ENCODE measurements at places on chromosomes 11 and 22.
A peak's percentile ranks its signal among the peaks of the same experiment; 100 is the strongest.

DNA sequence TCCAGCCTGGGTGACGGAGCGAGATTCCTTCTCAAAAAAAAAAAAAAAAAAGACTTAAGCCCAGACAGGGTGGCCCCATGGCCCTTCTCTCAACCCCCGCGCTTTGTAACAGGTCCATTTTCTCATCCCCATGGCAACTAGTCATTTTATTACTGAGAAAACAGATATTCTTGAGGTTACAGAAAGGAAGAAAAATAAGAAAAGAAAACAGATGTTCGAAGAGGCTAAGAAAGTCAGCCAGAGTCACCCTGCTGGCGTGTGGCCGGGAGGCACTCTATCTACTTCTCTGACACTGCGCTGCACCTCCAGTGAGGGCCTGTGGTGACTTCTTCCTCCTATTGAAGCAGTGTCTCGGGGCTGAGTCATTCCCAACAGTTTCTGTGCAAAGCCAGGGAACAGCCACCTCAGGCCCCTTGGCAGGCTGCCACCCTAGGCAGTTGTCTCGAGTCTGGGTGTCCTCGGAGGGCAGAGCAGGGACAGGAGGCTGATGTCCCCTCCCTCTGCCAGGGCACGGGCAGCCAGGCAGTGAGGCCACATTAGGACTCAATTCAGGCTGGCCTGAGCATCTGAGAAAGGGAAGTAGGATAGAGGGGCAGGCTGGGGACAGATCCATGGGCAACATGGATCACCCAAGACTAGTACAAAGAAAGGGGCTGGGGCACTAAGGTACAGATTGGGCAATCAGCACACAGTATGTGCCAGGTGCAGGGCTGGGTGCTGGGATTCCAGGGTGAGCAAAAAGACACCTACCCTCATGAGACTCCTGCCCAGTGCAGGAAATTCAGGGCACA lies 16.4 kb upstream of the SYVN1 start:
- DNase-seq, result no peak

- DNase-seq, result no peak
These were observed 18.5 kb downstream of the PLA2G6 start for GRCh38 chr22:38162881-38163843.

DNA sequence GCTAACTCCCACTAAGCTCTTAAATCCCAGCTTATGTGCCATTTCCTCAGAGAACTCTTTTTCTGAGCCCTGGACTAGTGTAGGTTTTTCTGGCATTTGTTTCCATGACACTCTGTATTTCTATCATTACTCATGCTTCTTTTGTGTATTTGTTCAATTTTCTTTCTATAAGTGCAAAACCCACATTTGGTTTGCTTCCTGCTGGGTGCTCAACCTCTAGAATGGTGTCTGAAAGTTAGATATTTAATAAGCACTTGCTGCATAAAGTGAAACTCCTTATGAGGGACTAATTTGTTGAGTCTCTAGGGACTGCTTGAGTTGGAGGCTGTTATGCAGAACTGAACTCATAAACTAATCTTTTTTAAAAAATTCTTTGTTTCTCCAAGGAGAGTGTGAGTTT lies 68.6 kb downstream of the SYT9 start:
- DNase-seq, result no peak

- no peak for DNase-seq
These were observed 55.6 kb downstream of the MCM5 start for GRCh38 chr22:35455529-35455928.

DNA sequence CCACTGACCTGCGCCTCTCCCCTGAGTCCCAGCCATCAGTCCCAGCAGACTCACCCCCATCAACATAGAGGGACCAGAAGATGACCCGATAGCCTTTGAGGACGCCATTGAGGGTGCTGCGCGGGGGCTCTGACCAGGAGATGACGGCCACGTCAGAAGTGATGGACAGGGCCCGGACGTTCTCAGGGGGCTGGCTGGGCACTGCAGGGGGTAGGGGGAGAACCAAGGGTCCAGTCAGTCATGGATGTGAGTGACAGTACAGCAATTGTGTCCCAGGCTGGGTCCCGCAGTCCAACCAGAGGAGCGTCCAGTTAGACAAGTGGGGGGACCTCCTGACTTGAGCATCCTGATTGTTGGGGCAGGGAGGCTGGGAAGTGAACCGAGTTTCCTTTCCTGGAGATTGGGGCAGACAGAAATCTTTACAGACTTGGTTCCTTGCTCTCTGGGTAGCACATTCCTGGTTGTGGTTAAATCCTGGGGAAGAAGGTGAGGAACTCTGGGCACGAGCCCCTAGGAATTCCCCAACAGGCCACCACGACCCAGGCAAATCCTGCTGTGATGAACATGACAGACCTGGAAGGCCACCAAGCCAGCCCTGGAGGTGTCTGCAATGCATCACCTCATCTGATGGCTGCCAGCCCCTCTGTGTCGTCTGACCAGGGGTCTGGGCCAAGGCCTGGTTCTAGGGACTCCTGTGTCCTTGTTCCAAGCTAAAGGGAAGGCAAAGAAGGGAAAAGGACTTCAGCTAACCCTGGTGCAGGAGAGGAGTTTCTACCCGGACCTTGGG lies 133.9 kb downstream of the CEP164 start:
- DNase-seq, result no peak

DNA sequence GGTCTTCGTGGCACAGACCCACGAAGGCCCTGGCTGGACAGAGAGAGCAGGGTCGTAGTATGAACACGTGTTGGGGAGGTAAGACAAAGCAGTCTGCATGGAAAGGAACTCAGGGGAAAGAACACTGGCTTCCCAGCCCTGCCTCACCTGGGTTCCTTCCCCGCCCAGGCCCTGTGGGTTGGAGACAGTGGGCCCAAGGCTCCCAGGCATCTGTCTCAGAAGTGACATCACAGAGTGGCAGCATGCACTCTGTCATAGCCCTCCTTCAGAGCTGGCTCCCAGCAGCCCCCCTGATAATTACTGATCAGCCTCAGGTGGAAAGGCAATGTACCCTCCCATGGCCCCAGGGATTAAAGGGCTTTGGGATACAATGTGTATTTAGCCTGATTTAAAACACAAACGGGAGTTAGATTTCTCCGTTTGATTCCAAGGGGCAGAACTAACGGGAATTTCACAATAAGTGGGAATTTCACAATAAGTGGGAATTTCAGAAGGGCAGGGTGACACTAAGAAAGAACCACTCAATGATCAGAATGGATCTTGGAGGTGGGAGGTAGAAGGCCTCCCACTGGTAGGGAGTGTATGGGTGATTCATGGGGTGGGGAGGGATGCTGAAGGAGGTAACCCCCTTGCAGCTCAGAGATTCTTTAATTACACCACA lies 65.1 kb downstream of the SLC22A12 start:
- no peak for DNase-seq

DNA sequence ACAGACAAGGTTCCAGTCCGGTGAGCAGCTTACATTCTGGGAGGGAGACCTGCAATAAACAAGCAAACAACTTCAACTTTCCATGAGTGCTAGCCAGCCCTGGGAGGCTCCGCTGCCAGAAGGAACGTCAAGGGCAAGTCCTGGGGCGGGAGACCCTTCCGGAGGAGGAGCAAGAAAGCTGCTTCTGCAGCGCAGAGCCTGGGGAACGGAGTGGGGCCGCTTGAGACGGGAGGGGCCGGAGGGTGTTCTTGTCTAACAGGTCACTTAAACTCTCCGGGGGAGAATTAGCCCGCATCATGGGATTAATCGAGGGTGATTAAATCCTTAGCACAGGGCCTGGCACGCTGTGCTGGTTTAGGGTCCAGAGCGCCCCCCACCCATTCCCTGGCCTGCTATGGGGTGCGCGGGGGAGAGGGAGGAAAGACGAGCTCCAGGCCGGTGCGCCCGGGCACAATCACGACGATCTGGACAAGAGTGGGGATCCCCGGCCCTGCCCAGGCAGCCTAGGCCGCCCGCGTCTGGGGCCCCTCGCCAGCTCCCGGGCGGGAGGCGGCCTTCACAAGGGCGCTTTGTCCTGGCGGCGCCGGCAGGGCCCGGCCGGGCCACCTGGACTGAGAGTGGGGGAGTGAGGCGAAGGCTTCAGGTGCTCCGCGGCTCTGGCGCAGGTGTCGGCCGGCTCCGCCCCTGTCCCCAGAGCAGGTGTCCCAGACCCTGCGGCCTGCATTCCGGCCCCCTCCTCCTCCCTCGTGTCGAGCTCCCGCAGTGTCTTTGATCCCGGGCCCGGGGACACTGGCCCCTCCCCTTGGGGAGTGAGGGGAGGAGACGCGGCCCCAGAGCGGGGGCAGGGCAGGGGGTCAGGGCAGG lies 663 bp upstream of the LARGE2 start:
- peak; percentile 21 for DNase-seq

GRCh38 chr11:2186669-2187279 lies 15.2 kb upstream of the TH start:
- DNase-seq, result no peak

- no peak for DNase-seq
These were observed 20.3 kb upstream of the PARVA start for GRCh38 chr11:12356944-12357655.

- no peak for DNase-seq
These were observed 121.2 kb downstream of the SPATA19 start for GRCh38 chr11:133724116-133724515.

- no peak for DNase-seq
These were observed 65.5 kb downstream of the EMSY start for GRCh38 chr11:76510060-76511047.

DNA sequence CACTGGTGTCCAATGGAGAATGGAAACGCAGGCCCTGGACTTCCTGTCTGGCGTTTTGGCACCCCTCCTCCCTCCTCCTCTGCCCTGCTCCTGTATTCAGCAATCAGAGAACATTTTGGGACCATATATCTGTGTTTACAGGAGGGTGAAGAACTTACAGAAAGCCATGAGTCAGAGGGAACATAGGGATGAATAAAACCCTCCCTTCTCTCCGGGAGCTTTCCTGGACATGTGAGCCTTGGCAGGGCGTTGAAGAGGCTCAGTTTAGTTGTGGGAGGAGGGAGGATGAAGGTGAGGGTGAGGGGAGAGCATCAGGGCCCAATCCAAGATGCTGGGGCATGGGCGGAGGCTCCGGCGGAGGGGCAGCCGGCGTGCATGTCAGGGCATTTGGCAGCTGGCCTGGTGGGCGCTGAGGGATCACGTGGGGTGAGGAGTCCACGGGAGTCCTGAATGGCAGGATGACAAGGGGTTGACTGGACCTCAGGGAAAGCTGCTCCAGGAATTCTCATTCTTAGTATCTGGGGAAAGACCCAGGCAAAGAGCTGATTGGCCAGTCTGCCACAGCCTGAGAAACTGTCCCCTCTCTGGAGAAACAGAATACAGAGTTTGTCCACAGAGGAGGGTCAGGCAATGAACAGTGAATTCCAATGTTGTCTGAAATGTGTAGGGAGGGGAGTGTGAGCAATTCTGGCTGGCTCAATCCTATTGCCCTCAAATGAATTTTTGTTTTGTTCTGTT lies 28.9 kb downstream of the MICAL2 start:
- DNase-seq, result no peak

- DNase-seq, result no peak
These were observed 80.0 kb downstream of the TP53I11 start for GRCh38 chr11:44870615-44871176.

DNA sequence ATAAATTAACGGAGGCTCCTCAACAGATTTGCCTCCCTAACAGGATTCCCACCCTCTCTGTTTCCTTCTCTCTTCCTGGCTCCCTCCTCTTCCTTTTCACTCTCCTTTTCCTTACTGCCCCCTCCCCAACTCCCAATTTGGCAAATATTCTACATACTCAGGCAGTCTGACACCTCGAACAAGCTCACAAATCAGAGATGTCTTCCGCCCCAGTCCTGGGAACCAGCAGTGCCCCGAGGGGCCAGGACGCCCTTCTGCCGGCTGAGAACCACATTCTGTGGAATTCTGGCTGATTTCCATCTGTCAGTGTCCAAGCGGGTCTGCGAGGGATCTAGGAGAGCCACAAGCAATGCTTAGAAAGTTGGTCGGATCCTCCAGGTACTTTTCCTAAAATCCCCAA lies 94.0 kb downstream of the NTM start:
- DNase-seq, result no peak

GRCh38 chr22:48396785-48397530 lies 1430.7 kb downstream of the BRD1 start:
- no peak for DNase-seq

DNA sequence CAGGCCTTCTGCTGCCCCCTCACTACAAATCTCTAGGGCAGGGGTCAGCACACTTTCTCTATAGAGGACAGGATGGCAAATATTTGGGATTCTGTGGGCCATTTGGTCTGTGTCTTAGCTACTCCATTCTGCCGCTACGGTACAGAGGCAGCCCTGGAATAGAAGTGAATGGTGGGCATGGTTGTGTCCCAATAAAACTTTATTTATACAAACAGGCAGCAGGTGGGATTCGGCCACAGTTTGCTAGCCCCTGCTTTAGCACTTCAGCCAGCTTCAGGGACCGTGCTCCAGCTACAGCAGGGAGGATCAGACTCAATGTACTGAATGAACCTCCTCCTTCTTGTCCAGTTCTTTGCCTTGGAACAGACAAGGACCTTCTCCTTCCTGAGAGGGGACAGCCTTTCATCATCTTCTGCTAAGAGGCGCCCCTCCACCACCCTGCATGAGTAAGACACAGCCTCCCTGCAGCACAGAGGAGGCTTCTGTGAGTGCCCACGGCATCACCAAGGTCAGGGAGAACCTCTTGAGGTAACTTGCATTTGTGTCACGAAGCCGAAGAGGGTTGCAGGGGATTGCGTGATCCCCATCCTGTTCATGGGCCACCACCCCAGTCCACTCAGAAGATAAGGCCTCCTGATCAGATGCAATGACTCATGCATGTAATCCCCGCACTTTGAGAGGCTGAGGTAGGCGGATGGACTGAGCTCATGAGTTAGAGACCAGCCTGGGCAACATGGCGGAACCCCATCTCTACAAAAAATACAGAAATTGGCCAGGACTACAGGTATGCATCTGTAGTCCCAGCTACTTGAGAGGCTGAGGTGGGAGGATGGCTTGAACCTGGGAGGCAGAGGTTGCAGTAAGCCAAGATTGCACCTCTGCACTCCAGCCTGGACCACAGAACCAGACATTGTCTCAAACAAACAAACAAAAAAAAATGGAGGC lies 4.6 kb downstream of the C11orf24 start:
- DNase-seq, result no peak

GRCh38 chr11:328012-328411 lies 7.4 kb upstream of the IFITM3 start:
- DNase-seq, result no peak

DNA sequence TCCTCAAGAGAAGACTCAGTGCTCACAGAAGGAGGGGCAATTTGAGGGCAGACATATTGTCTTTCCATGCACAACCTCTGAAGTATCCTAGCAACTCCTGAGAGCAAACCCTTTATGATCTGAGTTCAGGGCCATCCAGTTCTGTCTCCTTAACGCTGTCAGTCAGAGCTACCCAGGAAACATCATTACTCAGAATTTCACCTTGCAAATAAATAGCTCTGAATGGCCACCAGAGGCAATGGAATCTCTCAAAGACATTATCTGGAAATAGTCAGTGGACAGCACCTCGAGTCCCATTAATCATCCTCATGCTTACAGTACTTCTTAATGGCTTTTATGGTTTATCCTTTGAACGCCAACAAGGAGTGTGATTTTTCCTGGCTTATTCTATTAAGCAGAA lies 656.1 kb downstream of the OPCML start:
- no peak for DNase-seq

GRCh38 chr22:32411402-32411801 lies 645 bp downstream of the RTCB start:
- no peak for DNase-seq

GRCh38 chr11:23723861-23724260 lies 773.0 kb upstream of the LUZP2 start:
- DNase-seq, result no peak

- DNase-seq, result no peak
These were observed 16.3 kb upstream of the GDPD5 start for GRCh38 chr11:75542088-75542438.

All from activated gamma-delta T cell (primary cell).